ENCODE measurements at places on chromosomes 6 and 20.
A peak's percentile ranks its signal among the peaks of the same experiment; 100 is the strongest.

GRCh38 chr6:164791498-164791897 is 517.9 kb downstream of the C6orf118 start:
- no peak for DNase-seq

DNA sequence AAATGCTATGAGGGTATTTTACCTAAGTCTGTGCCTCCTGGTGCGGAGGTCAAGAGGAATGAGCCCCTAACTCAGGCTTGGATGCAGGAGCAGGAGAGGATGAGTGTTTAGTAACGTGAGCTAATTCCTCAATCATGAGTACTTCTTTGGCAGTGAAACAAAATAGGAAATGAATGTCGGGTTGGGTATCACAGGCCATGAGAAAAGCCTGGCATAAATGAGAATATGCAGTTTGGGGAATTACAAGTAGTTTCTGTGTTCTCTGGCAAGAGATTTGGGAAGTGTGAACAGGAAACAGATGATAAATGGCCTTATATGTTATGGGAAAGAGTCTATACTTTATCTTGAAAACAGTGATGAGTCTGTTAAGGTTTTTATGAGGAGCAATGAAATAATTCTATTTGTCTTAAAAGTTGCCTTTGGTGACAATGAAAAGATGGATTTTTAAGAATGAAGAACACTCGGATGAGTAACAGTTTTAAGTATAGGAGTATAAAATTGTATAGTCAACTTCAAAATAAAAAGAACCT is 59.0 kb upstream of the RNF146 start:
- no peak for DNase-seq

GRCh38 chr6:126280287-126280686 is 59.6 kb upstream of the CENPW start:
- no peak for DNase-seq

DNA sequence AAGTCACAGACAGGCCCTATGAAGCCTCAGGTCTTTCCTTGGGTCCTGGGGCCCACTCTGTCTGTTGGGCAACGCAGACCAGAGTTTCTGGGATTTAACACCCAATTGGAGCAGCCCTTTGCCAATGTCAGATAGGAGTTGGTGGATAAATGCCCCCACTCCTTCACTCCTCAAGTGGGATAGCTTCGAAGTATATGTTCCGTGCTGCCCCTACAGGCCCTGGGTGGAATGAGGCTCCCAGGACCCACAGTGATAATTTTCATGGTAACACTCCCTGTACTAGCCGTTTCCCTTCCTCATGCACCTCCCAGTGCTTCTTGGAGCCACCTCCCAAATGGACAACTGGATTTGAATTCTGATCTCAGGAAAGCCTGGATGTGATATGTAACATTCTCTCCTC is 145.4 kb downstream of the FOXA2 start:
- DNase-seq: peak; percentile 62

- no peak for DNase-seq
Measured at GRCh38 chr20:12893653-12894052, 115.1 kb upstream of the SPTLC3 start.

DNA sequence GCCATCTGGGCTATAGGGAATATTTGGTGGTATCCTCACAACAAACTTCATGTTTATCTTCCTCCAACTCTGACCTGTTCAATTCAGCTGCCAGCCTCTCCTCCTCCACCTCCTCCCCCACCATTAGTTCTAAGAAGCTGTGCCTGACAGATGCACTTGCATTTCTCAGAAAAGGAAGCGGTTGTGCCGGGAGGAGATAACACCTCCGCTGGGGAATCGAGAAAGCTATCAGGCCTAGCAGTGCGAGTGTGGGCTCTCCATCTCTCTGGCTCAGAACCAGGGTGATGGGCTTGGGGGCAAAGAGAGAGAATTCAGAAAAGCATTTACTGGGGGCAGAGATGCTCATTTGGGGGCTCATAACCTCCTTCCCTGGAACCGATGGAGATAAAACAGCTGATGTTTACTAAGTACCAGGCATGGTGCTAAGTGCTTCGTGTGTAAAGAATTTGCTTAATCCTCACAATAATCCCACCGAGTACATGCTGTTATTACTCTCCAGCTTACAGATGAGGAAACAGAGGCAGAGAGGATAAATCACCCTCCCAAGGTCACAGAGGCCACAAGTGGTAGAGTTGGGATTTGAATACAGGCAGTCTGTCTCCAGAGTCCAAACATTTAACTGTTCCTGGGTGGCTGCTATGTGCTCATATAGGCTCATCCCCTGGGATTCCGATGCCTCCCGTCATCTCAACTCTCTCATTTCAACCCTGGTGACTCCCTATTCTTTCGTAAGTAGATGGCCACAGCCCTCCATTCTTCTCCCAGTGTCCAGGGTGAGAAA is 38.3 kb downstream of the COX4I2 start:
- DNase-seq: no peak

DNA sequence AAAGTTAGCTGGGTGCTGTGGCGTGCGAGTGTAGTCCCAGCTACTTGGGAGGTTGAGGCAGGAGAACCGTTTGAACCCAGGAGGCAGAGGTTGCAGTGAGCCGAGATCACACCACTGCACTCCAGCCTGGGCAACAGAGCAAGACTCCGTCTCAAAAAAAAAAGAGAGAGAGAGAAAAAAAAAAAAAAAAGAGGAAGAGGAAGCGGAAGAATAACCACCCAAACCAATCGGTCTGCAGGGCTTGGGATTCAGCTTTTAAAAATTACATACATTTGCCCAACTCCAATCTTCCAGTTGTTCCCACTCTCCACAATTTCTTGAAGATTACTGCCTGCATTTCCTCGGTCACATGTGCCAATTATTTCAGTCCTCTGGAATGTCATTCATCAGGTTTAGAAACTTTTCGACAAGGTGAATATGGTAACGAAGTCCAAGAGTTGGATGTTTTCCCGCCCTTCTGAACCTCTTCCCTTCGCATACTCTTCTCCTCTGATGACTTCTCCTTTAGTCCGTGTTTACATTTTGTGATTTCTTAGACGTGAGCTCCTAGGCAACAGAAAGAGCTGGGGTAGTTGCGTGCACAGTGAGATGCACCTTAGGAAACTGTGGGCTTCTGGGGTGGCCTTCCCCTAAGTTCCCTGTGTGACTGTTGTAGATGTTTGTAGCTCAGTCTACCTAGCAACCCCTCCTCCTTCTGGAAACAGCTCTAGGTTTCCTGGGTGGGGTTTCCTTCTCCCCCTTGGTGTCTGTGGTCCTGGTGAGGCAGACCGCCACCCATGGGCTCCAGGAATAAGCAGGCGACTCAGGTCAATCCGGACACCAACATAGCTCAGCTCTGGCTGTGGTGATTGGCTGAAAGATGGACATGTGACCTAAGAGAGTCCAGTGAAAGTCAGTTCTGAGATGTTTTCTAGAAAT is 63.0 kb upstream of the NCOA3 start:
- DNase-seq: peak; percentile 47

DNA sequence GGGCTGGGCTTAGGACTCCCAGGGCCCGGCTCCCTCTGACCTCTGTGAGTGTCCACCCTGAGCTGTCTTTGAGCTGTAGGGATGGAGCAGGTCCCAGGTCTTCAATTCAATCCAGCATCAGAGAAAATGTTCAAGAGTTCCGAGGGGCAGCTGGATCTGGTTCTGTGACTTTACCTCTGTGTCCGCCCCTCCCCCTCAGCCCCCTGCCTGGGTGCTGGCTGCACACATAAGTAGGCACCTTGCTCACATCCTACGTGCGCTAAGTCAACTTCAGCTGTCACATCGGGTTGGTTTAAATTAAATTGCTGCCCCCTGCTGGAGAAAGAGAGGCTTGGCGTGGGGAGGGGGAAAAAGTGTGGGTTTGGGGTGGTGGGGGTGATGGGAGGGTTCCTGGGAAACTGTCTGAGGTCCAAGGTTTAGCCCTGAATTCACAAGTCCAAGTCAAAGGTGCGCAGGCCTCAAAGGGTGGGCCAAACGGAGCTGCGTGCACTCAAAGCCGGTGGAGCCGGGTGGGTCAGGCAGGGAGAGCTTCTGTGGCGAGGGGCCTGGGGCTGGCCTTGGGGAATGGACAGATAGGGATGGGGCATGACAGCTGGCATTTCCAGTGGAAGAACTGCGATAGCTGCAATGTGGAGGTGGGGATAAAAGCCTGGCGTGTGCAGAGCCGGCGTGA is 3.0 kb downstream of the WFDC5 start:
- DNase-seq: peak; percentile 84

- no peak for DNase-seq
Measured at GRCh38 chr6:4693173-4693970, 82.8 kb upstream of the CDYL start.

DNA sequence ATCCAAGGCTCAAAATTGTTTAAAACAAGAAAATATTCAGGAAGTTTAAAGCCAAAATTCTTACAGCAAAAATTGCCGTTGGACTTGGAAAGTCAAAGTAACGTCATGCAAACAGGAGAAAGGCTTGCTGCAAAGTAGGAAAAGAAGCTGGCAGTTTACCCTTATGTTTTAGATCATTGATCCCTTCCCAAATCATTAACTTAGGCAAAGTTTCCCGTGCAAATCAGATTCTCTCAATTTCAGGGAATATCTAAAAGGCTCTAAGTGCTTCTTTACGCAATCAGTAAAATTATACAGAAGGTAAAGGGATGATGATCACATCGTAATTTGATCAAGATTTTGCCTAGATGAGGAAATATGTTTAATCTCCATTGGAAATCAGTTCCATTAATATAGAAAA is 197.5 kb downstream of the ALDH8A1 start:
- DNase-seq: no peak

DNA sequence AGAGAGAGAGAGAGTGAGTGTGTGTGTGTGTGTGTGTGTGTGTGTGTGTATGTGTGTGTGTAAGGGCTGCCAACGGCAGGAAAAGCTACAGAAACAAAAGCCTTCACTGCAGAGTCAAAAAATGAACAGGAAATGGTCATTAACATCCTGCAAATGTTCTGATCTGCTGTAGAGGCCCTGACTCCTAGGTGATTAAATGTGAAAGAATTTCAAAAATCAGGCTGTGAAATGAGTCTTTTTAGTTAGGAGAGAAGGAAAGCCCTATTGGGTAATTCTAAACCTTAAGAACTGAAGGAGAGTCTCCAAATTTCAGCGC is 166.5 kb upstream of the MYLIP start:
- no peak for DNase-seq

- no peak for DNase-seq
Measured at GRCh38 chr6:104472021-104472901, 387.5 kb downstream of the HACE1 start.

DNA sequence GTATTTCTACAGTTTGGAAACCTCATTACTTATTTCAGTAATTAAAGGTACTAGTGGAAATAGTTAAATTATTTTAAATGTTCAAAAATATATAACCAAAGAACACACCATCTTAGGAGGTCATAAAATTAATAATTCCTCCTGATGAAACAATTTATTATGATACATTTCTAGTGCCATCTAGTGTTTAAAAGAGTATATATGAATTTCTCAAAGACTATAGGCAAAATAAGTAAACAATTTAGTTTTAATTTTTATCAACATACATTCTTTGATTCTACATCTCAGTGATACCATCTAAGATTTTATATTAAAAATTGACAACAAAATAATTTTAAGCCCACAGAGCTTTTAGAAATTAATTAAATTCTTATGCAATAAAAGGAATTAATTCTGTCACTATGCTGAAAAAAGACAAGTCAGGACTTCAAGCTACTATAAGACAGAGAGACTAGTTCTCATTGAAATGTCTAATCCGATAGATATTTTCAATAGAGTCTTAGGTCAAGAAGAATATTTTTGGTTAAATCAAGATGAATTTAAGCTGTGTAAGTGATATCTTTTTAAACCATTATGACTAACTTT is 107.8 kb upstream of the RNF217 start:
- no peak for DNase-seq

- no peak for DNase-seq
Measured at GRCh38 chr6:169832247-169832948, 81.0 kb downstream of the ERMARD start.

DNA sequence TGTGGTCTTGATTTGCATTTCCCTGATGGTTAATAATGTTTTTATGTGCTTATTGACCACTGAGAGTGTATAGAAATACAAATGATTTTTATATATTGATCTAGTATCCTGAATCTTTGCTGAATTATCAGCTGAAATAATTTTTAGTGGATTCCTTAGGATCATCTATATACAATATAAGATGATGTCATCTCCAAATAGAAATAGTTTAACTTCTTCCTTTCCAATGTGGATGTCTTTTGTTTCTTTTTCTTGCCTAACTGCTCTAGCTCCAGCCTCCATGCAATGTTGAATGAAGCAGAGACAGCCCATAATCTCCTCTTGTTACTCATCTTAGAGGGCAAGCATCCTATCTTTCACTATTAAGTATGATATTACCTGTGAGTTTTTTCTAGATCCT is 226.4 kb downstream of the GMDS start:
- DNase-seq: no peak

DNA sequence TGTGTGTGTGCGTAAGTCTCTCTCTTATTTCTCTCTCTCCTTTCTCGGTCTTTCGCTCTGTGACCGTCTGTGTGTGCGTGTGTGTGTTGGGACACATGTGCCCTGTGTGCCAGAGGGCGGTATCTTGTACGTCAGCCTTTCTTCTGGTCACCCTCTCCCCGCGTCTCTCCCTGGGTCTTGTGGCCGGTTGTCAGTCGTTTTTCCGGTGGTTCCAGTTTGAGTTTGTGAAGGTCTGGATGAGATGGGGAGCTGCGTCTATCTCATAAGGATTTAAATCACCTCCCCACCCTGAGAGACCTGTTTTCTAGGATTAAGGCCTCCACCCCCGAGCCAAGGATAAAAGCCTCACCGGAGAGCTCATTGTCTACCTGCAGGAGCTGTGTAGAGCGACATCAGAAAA is 295.5 kb upstream of the ZNF337 start:
- DNase-seq: no peak

DNA sequence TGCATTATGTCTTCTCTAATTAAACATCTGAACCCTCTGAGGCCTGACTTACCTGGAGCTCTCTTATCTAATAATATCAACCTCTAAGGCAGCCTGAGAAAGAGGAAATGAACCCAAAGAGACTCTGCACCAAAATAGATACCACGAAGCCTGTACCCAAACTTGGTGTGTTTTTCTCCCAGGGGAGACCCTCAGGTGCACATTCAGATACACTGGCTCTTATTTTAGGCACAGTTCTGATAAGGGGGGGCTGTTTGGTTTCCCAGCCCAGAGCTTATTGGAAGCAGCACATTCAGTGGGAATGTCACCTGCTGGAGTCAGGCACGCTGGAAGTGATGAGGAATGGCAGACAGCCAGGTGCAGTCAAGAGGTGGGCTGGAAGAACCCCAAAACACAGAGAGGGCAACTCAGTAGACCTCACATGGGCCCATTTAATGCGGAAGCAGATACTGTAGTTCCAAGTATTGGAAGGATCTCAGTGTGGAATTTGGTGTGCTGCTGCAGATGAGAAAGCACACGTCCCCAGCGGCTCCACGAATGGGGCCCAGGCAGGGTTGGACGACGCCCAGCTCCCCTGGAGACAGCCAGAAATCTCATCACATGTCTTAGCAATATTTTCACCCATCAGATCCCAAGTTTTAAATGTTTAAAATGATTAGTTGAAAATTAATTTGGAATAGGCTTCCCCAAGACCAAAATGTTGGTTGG is 9.7 kb upstream of the CCR6 start:
- DNase-seq: no peak

DNA sequence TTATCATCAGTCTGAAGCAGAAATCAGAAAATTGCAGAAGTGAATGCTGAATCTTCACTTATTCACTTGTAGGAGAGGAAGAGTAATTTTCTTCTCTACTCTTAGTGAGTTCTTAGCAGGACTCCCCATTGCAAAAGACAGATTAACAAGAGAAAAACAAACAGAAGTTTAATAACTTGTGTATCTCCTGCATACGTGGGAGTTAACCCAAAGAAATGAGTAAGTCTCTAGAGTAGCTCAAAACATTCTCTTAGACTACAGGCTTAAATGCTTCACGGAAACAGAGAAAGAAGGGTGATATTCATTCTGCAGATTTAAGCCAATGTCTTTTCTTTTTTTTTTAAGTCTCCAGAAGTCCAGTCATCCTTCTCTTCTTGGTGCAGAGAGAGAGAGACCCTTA is 97.9 kb upstream of the TMEM181 start:
- DNase-seq: no peak
